ENCODE measurements at places on chromosomes 12 and 14.

DNA sequence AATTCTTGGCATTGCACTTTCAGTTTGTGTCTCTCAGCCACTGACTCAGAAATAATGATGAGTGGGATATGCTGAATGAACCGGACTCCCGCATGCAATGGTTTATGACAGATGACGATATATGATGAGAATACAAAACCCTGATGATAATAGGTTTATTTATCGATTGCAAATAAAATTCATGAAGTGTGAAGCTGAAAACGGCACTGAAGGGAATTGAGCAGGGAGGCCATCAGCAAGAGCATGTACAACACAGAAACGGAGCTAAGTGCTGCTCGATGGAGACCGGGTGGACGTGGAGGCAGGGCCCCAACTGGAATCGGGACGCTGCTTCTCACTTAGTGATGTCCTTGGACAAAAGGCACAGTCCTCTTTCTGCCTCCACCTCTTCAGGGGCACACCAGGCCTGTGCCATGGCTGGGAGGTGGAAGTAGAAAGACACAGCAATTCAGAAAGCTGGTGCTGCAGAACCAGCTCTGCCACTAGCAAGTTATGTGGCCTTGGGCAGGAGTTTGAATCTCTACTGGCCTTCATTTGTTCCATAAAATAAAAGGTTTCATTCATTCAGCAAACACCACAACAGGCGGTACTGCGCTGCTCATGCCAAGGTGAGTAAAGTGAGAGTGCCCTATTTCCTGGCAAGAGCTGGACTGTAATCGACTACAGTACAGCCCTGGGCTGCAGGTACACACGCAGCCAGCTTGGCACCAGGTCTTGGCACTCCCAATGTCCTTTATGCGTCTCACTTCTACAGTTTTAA lies 117.0 kb downstream of the EGLN3 start:
- no peak for DNase-seq

DNA sequence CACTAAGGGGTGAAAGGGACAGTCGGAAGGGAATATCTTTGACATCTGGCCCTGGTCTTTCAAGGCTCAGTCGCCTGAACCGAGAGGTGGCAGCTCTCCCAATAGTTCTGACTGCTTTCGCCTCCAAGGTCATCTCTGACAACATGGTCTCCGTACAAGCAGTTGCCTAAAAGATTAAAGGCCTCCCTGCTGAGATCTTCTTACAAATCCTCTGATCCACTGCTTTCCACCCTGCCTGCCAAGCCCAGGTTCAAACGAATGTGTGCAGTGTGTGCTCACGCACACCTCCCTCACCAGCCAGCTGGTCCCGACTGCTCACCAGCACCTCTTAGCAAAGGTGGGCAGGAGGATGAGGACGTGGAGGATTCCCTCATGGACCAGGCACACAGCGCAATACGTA lies 10.4 kb downstream of the B4GALNT3 start:
- DNase-seq, result no peak

- DNase-seq, result peak; percentile 32
These were observed 25.5 kb downstream of the NKX2-8 start for GRCh38 chr14:36556811-36557433.

GRCh38 chr12:22459838-22460490 lies 84.4 kb downstream of the C2CD5 start:
- DNase-seq, result peak; percentile 52

Data from EH (cell line).